ENCODE measurements at places on chromosomes 1 and 21.

DNA sequence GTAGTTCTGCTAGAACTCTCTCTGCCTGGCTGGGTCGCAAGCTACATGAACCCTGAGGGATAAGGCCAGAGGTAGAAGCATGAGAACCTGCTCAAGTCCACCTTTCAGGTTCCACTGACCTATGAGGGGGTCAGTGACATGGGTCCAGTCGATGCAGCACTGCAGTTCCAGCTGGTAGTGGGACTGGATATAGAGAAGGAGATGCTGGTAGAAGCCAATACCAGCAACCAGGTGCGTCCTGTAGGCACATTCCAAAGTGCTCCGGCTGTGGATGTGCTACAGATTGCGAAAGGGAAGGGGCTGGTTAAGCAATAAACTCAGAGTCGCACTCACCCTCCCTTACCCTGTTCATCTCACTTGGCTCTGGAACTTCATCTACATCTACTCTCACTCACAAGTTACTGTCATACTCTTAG lies 5.7 kb downstream of the SMG5 start:
- DNase-seq, result no peak

DNA sequence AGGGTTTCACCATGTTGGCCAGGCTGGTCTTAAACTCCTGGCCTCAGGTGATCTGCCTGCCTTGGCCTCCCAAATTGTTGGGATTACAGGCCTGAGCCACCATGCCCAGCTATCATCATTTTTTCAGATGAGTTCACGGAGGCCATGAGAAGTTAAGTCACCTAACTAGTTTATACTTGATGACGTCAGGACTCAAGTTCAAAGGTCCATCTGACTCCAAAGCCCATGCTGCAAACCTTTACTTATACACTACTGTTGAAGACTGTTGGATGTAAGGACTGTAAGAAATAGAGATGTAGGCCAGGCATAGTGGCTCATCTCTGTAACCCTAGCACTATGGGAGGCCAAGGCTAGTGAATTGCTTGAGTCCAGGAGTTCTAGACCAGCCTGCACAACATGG lies 40.8 kb upstream of the STMN1 start:
- no peak for DNase-seq

DNA sequence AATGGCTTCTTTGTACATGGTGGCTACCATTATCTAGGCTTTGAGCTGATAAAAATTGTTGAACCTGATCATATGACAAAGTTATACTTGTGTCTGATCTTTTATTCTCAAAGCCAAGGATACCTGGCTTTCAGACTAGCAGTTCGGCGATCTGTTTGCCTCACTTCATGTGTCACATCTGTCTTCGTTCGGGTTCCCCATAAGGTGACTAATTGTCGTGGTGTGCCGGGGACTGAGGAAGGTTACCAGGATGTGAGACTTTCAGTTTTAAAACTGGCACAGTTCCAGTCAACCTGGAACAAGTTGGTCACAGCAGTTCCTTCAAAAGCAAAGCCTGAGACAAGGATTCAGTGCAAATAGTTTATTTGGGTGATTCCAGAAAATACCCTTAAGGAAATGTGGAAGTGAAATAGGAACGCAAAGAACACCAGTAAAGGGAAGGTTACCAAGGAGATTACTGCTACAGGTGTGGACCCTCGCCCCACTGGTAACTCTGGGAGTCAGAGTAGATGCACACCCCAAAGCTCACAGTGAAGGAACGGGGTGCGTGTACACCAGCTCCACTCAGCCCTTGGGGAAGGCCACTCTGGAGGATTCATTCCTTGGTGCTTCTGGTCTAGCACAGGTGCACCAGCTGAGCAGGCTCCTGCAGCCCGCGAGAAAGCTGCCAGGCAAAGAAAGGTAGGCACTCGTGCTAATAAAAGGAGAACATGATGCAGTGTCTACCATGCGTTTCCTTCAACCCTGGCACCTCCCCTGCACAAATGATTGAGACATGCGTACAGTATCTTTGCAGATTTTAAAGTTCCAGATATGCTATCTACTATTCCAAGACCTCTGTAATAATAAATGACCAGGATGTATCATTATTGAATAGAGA lies 69.0 kb downstream of the VWA5B1 start:
- no peak for DNase-seq

DNA sequence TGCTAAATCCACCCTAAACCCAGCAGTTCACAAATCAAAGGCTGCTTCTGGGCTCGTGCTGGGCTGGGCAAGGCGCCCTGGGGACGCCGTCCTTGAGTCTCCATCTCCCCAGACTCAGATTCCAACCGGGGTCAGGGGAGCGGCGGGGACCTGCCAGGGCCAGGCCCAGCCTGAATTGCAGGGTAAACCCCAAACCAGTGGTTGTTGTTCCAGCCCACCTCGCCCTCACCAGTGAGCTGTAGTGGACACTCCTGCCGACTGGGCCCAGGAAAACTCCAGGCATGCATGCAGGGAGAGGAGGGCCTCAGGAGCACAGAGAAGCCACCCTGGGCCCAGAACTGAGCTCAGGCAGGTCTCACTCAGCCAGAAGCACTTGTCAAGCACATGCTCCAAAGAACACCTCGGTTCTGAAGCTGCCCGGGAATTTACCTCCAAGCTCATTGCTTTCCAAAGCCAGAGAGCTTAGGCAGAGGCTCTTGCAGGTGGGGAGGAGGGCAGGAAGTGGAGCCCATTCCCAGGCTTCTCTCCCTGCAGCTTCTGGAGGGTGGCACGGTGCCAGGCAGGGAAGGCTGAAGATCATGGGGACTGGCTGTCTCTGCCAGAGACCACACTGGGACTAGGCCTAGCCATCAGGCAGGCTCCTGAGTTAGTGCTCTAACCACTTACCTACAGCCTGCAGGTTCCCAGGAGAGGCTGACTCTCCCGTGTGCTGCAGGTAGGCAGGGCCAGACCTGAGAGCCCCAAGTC lies 437.0 kb downstream of the MATN1 start:
- DNase-seq, result no peak

- no peak for DNase-seq
Observed at GRCh38 chr1:226674892-226675714, 64.0 kb downstream of the ITPKB start.

GRCh38 chr1:111227851-111228747 lies 586 bp downstream of the CHI3L2 start:
- DNase-seq, result no peak

- DNase-seq, result no peak
Observed at GRCh38 chr1:26784023-26784871, 3.5 kb upstream of the PIGV start.

- DNase-seq, result no peak
Observed at GRCh38 chr21:37028570-37028969, 22.1 kb downstream of the RIPPLY3 start.

- no peak for DNase-seq
Observed at GRCh38 chr1:63739452-63739851, 34.4 kb upstream of the ROR1 start.

DNA sequence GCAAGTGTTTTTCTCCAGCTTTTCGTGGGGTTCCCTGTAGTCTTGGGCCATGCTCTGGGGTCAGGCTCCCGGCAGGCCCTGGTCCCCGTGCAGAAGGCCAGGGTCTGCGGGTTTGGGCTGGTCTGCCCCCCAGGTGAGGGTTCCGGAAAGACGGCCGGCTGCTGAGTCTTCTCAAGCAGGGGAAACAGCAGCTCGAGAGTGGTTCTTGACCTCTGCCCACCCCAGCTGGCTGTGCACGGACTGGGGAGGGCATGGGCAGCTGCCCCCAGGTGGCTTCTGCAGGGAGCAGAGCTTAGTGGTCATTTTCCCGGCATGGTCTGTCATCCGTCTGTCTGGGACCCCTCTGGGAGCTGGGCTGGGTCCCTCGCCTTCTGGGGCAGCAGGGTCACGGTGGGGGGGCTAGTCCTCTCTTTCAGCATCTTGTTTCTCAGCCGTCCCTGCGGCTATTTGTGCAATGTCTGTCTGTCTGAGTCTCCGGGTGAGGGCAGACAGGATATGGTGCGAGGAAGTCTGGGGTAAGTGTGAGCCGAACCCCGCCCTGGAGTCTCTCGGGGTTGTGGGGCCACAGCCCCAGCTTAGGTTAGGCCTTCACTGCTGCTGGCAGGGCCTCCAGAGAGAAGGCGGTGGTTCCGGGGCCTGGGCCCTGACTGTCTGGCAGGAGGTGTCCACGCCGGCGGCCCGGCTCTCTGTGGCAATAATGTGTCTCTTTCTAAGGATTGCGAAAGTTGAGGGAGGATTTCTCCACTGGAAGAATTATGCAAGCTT lies 6.1 kb downstream of the SKI start:
- DNase-seq, result no peak

DNA sequence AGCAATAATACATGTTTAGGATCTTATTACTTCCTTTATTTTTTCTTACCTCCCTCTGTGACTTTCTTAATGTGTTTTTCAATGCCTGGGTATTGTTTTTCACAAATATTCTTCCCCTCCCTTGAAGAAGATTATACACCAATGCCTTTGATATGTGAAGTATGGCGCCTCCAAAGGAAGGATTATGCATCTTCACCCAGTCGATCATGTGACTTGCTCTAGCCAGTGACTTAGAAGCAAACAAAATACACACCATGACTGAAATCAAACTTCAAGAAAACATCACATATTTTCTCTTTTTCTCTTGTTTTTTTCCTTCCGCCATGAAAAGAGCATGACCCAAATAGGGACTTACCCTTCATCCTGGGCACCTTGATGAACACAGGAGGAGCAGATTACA lies 297.1 kb downstream of the NCAM2 start:
- no peak for DNase-seq

DNA sequence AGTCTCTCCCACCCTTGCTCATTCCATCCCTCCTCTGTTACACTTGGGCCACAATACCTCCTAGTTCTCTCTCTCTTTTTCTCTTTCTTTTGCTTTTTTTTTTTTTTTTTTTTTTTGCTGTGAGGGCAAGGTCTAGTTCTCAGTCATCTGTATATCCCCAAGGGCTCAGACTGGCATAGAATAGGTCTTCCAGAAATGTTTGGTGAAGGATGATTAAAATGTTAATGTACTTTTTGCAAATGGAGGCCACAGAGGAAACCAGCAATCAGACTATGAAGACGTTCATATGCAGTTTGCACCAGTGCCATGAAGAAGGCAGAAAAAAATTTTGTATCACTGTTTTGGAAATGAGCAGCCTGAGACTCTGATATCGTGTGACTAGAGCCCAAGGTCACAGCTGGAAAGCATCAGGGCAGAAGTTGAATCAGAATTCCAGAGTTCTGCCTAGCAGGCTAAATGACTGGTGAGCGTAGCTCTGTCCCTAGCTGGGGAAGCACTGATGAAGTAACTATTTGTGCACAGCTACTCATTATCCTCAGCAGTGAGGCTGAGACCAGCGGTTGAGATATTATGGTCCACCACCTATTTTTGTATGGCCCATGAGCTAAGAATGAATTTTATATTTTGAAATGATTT lies 186.5 kb downstream of the TGFBR3 start:
- no peak for DNase-seq

DNA sequence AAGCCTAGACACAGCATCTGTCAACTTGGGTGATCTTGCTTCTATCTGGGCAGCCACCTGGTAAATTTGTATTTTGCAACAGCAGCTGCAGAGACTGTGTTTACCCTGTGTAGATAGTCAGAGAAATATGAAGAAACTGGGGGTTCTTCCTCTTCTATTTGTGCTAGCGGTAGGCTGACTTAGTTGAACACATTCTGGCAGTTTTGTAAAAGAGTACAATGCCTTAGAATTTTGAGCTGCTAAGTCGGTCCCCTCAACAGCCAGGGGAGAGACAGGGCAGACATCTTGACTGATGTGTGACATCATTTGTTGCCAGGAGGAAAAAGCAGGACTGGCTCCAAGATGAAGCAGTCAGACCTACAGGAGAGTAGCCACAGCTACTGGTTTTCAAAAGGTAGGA lies 53.7 kb downstream of the KCNJ6 start:
- no peak for DNase-seq

GRCh38 chr1:233331676-233332519 lies 4.4 kb downstream of the MAP3K21 start:
- no peak for DNase-seq

DNA sequence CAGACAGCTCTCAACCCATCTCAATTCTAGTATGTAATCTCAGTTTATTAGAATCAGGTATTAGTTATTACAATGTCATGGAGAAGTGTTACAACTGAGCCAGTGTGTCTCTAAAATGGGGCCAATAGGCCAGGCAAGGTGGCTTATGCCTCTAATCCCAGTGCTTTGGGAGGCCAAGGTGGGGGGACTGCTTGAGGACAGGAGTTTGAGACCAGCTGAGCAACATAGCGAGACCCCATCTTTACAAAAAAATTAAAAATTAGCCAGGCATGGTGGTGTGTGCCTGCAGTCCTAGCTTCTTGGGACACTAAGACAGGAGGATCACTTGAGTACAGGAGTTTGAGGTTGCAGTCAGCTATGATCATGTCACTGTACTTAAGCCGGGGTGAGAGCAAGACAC lies 104.9 kb downstream of the BCAR3 start:
- DNase-seq, result no peak

GRCh38 chr1:14082331-14082730 lies 382.3 kb downstream of the PRDM2 start:
- DNase-seq, result no peak

- DNase-seq, result no peak
Observed at GRCh38 chr1:228652116-228652515, 83.2 kb upstream of the RHOU start.

GRCh38 chr1:43554444-43554992 lies 23.8 kb downstream of the PTPRF start:
- no peak for DNase-seq

DNA sequence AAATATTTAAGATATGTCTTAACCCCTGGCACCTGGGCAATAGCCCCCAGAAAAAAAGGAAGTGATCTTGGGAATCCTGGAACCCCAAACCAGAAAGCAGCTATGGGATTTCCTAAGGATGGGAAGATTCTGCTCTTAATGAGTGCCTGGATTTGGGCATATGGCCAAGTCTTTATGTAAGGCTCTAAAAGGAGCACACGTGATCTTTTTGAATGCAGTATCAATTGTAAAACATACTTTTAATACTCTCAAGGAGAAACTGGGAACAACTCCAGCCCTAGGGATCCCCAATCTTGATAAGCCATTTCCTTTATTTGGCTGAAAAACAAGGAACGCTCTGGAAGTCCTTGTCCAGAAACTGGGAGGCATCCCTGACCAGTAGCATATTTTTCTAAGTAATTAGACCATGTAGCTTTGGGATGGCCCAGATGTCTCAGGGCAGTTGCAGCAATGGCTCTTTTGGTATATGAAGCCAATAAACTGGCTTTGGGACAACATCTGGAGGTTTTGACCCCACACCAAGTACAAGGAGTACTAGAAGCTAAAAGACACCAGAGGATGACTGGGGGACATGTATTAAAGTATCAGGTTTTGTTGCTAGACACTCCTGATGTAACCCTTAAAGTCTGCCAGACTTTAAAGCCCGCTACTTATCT lies 80.9 kb upstream of the KIAA0040 start:
- no peak for DNase-seq
